Liver (tissue), 10 donors: ENCODE measurements at places on chromosomes 13 and 19. TPM values are rescaled to one million over a fixed set of nuclear protein-coding genes. Genes with fewer than 3 reads are reported as not detected.

KCTD4 gene
- not detected for polyA plus RNA-seq

LAIR1 gene
- 5.1 TPM for polyA plus RNA-seq

RASGRP4 gene
- polyA plus RNA-seq: 1.4 TPM

XRCC1 gene
- polyA plus RNA-seq: 5.2 TPM

TEAD2 gene
- 5.2 TPM for polyA plus RNA-seq

SHFL gene
- polyA plus RNA-seq: 104 TPM

MISP gene
- polyA plus RNA-seq: not detected

FPR1 gene
- polyA plus RNA-seq: 6.3 TPM

TMEM150B gene
- polyA plus RNA-seq: 1.8 TPM

KCNN1 gene
- polyA plus RNA-seq: 0.05 TPM

ETFB gene
- polyA plus RNA-seq: 610 TPM
